Activated naive CD8-positive, alpha-beta T cell treated with anti-CD3 and anti-CD28 coated beads for 36 hours (primary cell): ENCODE measurements at places on chromosomes 4 and X. TPM values are rescaled to one million over a fixed set of nuclear protein-coding genes. Genes with fewer than 3 reads are reported as not detected.

- no peak for DNase-seq
These were observed 40.5 kb downstream of the RBPJ start for GRCh38 chr4:26361297-26361696.

DNA sequence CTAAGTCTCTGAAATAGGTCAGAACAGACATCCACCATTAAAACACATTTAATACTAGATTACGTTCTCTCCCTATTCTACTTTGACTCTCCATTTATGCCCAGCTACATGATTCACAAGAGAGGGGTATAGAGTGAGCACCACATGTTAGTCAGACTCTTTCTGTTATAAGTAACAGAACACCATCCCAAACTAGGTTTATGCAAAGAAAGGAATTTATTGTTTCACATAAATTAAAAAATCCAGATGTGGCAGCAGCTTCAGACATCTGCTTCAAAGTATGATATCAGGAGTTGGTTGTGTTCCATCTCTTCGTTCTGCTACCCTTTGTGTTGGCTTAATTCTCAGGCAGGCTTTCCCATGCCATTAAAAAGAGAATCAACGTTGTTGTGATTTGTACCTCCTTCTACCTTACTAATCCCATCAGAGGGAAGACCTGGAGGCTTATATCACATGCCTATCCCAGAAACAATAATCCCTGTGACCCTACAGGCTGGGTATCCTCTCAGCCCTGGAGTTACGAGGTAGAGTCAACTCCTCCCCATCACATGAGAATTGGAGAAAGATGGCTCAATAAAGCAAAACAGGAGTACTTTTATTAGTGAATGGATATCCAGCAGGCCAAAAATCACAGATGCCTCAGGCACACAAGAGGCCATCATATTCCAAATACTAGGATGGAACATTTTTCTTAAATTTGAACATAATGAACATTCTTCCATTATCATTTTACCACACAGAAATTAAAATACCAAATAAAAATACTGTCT lies 163.2 kb downstream of the SLC7A11 start:
- DNase-seq: no peak

DNA sequence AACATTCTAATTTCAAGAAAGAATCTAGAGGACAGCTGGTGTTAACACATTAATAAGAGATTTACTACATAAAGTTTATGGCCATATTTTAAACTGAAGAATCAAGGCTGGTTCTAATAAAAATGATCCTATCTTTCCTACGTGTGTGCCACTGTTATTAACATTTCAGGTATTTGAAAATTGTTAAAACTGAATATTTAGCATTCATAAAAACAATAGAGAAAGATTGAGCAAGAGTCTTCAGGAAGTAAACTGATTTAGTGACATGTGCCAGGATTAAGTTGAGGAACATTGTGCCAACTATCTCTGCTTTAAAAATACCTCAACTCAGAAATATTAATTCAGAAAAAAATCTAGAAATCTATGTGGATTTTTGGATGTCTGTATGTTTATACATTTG lies 810.1 kb downstream of the FAT4 start:
- DNase-seq: no peak

DNA sequence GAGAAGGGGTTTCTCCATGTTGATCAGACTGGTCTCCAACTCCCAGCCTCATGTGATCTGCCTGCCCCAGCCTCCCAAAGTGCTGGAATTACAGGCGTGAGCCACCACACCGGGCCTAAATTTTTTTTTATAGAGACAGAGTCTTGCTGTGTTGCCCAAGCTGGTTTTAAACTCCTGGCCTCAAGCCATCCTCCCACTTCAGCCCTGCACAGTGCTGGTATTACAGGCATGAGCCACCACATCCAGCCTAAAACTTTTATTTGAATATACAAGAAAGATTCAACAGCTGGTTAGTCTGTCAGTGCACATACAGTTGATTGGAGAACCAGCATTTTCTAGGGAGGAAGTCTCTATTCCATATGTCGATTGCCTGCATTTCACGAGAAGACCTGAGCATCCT lies 91.2 kb downstream of the LRP2BP start:
- DNase-seq: no peak

- no peak for DNase-seq
These were observed 78.0 kb downstream of the HCCS start for GRCh38 chrX:11189097-11189496.

GRCh38 chrX:47181301-47181700 lies 12.3 kb upstream of the UBA1 start:
- no peak for DNase-seq

GRCh38 chr4:124903995-124904722 lies 191.6 kb upstream of the ANKRD50 start:
- DNase-seq: no peak

DNA sequence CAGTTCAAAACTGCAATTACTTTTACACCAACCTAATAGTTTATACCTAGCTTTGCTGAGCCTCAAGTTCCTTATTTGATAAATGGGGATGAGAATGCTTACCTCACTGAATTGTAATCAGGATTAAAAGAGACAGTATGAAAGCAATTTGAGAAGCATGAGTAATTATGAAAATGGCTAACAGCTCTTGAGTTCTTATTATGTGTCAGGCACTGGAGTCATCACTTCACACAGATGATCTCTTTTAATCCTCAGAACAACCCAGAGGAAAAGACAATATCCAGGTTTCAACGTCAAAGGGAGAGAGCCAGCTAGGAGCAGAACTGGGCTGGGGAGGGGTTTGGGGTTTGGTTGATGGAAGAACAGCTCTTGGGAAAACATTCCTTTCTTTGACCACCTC lies 221.0 kb upstream of the NWD2 start:
- DNase-seq: no peak

GRCh38 chrX:149629730-149630387 lies 1.7 kb downstream of the TMEM185A start:
- DNase-seq: no peak

STOX2 gene
- not detected for total RNA-seq

SYNPO2 gene
- 0.26 TPM for total RNA-seq

MAGEB10 gene
- not detected for total RNA-seq

SLC9B1 gene
- 1.2 TPM for total RNA-seq

GABRQ gene
- not detected for total RNA-seq

STK32B gene
- not detected for total RNA-seq
